ENCODE measurements at places on chromosomes 1 and 21.

- DNase-seq = no peak
Observed at GRCh38 chr1:70117046-70117445, 88.3 kb downstream of the LRRC40 start.

DNA sequence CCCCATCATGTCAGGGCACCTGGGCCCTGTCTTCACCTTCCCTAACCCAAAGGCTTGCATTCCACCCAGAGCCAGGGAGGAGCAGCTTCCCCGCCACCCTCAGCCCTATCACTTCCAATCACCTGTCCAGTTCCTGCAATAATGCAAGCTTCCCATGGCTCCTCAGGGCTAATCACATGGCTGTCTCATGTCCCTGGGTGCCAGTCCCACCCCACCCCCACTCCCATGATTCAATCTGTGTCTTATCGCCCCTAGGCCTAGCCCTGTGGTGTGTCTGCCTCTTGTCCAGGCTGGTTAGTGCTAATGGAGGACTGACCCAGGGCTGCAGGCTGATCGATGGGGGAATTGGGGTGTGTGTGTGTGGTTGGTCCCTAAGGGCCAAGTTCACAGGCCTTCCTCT, 11.0 kb upstream of the PEAR1 start:
- DNase-seq = no peak

DNA sequence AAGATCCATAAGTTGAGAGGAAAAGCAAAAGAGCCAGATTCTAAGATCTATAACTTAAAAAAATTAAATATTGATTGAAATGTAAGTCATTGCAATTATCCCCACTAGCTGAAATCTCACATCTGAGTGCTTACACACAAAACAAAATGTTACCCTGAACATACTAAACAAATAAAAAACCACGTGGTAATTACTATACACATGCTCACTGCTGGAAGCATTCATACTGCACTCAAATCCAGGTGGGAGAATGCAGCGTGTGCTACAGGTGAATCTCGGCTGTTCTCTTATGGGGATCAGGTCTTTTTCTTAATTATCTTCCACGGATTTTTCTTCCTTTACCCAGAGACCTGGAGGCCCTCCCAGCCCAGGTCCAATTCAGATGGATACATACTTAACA, 74.3 kb downstream of the SDC3 start:
- no peak for DNase-seq

DNA sequence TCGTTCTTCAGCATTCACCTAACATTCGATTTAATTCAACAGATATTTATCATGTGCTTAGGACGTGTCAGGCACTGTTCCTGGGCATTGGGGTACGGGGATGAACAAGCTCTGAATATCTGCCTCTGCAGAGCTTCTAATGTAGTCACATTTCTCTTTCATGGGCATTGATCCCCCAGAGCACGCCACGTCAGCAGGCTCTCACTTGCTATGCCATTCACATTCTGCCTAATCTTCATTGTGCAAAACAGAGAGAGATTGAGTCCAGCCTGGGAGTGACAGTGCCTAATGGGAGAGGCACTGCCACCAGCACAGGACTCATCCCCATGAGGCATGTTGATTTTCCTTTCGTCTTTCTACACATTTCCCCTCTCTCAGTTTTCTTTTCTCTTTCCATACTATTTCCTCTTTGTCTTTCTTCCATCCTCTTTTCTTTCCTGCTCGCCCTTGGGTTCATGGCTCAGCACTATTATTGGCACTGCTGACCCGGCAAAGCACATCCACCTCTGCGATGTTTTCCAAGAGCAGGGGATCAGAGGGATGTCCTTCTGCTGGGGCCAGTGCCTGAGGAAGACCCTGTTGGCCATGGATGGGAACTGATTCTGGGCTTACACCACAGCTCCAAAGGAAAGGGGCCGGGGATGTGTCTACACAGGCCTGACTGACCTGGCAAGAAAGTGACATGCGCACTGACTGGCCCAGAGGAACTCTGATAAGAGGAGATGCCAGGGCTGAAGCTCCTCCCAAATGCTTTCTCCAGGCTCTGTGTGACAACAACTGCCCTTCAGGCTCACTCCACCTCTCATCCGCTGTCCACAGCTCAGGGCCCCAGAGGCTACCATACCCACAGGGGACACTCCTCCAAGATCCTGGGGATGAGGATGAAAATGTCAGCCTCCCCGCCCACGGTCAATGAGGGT, 195.9 kb downstream of the TOMM20 start:
- DNase-seq = no peak

- DNase-seq = no peak
Observed at GRCh38 chr1:246595146-246595545, 28.9 kb downstream of the CNST start.

- DNase-seq = no peak
Observed at GRCh38 chr1:167587872-167588271, 34.3 kb upstream of the CREG1 start.

DNA sequence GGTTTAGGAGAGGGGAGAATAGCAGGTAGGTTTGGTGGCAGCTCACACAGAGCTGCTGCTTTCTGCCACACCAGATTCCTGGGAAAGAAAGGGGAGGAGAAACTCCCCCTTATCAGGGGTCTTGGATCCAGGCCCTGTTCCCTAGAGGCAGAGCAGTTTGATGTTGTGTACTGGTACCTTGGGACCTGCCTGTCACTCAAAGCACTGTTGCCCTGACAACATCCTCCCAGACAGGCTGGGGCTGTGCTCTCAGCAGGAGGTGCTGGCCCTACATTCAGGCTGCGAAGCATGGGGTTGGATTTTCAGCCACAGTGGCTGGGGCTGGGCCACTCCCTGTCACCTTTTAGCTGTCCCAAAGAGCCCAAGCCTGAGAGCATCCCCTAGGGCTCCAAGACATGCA, 188.0 kb downstream of the GRIK3 start:
- DNase-seq = no peak

DNA sequence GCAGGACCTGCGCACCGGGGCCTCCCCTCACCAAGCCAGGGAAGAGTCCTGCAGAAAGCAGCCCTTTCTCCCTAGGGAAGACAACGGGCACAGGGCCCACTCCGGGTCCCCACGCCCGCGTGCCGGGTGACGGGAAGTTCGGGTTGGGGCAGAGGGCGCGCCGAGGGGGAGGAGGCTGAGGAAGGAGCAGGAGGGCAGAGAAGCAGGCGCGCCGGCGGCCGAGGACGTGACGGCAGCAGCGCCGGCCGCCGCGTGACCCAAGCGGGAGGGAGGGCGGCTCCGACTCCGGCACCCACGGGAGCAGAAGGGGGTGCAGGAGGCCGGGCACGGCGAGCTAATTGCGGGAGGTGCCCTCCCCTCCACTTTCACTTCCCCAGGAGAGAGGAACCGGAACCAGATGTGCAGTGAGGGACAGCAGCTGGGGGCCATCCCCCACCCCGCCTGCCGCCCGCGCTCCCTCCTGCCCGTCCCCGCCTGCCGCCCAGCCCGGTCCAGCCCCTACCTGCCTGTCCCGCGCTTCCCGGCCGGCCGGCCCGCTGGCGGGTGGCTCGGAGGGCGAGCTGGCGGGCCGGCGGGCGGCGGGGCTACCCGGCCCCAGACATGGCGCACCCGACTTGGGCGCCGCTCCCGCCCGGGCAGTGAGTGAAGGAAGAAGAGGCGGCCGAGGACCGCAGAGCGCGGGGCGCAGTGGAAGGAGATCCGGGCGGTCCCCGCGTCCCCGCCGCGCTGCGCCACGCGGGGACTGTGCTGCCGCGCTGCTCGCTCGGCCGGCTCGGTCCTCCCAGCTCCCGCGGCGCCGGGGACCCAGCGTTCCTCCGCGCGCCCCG, 510 bp downstream of the DENND4B start:
- DNase-seq = peak; percentile 79

GRCh38 chr1:93679546-93679945, 2.1 kb downstream of the BCAR3 start:
- no peak for DNase-seq

GRCh38 chr1:29196863-29197589, 15.3 kb upstream of the SRSF4 start:
- peak; percentile 94 for DNase-seq

DNA sequence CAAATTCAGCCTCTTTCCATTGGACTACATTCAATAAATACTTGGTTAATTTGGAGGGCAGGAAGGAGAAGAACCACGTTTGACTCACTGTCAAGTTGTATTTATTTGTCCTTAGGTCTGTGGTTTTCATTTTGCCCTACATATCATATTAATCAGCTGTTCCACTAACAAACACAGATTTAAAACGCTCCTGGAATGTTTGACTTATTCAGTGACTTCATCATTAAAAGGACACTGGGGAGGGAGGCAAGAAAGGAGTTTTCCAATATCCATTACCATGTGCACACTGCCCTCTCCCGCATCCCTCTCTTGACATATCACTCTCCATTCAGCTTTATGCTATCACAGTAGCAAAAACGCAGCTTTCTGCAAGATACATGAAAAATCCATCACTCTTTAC, 98.2 kb upstream of the C1orf87 start:
- peak; percentile 12 for DNase-seq

- no peak for DNase-seq
Observed at GRCh38 chr1:45172764-45173163, 33.6 kb downstream of the ZSWIM5 start.

GRCh38 chr1:233897325-233898162, 6.9 kb upstream of the SLC35F3 start:
- DNase-seq = no peak

DNA sequence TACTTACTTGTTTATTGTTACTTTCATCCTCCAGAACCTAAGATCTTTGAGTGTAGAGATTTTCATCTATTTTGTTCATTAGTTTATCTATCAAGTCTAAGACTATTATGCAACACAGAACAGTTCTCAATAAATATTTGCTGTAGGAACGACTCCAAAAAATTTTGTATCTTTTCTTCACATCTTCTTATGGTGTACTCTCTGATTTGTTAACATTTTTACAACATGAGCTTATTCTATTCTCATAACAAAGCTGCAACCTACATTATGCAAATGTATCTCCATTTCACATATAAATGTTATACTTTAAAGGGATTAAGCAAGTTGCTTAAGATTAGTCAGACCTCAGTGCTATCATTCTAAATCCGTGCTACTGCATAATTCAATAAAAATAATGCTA, 514.2 kb upstream of the ZP4 start:
- no peak for DNase-seq

DNA sequence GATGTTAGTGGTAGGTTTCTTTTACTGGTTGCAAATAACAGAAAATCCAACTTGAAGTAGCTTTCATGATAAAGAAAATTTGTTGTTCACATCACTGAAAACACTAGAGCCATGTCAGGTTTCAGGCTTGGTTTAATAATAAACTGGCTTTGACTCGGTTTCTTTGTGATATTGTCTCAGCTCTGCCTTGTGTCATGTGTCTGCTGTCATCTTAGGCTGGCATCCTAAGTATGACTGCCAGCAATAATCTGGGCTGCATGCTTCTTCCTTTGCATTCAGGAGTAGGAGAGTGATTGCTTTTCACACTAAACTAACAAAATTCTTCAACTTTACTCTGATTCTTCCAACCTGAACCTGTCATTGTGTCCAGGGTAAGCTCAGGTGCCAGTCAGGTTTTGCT, 474.0 kb upstream of the B3GALT2 start:
- no peak for DNase-seq

DNA sequence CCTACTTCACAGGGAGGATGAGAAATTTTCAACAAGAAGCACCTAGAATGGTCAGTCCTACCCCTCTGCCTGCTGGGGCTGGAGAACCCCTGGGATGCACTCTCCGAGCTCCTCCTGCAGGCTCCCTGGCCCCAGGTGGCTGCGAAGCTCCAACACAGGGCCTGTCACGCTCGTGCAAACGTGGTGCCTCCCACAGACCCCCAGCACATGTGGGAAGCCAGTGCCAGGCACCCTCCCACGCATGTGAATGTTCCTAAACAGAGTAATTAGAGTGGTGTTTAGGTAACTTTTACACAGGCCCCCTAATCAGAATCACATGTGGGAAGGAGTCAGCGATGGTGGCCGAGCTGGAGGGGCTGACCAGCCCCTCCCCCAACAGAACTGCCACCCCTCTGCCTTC, 28.4 kb downstream of the GLIS1 start:
- no peak for DNase-seq

DNA sequence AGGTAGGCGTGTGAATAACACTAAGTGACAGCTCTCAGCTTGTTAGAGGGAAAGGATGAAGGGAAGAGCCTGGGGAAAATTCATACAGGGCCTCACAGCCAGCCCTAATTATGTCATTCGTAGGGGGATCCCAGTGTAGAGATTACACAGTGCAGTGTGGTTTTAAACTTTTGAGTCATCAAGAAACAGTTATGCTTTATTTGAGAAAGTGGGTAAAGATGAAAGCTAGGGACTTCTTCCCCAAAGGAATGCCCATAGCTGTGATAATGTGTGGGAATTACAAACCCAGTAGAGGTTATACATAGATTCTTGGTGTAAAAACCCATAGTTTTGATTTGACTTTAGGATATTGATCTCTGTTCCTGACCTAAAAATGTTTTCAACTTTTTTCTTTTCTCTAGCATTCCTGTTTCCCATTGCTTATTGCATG, 1.9 kb downstream of the TTF2 start:
- DNase-seq = peak; percentile 78

GRCh38 chr1:57916041-57916440, 492.2 kb upstream of the DAB1 start:
- no peak for DNase-seq

GRCh38 chr1:69315823-69316222, 251.9 kb upstream of the LRRC7 start:
- no peak for DNase-seq

DNA sequence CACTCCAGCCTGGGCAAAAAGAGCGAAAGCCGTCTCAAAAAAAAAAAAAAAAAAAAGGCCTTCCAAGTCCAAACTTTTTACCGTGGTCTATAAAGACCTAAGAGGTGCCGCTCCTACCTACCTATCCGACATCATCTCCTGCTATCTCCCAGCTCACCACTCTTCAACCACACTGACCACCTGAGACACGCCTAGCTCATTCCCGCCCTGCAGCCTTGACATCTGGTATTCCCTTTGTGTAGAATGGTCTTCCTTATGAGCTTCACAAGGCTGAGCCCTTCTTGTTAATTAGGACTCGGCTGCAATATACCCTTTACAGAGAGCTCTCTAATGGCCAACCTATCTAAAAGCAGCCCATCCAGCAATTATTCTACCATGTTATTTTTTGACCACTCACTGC, 680 bp downstream of the MAGOH start:
- DNase-seq = no peak

GRCh38 chr1:12696658-12697057, 19.3 kb upstream of the AADACL3 start:
- no peak for DNase-seq

DNA sequence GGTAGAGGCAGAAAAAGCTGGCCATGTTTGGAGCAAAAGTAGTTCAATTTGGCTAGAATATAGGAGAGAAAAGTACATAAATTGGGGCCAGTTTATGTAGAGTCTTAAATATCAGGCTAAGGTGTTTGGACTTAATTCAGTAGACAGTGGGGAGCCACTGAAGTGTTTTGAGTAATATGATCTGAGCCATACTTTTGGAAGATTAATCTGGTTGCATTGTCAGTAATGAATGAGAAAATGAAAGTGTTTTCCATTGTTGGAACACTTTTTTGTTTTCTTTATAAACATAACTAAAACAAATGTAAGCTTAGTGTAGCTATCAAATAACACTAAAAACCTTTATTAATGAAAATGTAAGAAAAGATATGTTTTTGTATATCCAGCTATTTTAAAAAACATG, 42.1 kb downstream of the POU2F1 start:
- no peak for DNase-seq

- DNase-seq = no peak
Observed at GRCh38 chr1:25167269-25168192, 64.8 kb downstream of the SYF2 start.

GRCh38 chr1:109763646-109764415, at the start of gene EPS8L3:
TSS of gene EPS8L3 (minus strand) at chr1:109763923. CDS start at chr1:109761749, 2,174 bp downstream.
- DNase-seq = no peak
